CD4-positive, alpha-beta T cell treated with Interleukin-12 subunit alpha and Interleukin-12 subunit beta, for 1 hour (primary cell): ENCODE measurements at places on chromosomes 6 and 20.
A peak's percentile ranks its signal among the peaks of the same experiment; 100 is the strongest.

DNA sequence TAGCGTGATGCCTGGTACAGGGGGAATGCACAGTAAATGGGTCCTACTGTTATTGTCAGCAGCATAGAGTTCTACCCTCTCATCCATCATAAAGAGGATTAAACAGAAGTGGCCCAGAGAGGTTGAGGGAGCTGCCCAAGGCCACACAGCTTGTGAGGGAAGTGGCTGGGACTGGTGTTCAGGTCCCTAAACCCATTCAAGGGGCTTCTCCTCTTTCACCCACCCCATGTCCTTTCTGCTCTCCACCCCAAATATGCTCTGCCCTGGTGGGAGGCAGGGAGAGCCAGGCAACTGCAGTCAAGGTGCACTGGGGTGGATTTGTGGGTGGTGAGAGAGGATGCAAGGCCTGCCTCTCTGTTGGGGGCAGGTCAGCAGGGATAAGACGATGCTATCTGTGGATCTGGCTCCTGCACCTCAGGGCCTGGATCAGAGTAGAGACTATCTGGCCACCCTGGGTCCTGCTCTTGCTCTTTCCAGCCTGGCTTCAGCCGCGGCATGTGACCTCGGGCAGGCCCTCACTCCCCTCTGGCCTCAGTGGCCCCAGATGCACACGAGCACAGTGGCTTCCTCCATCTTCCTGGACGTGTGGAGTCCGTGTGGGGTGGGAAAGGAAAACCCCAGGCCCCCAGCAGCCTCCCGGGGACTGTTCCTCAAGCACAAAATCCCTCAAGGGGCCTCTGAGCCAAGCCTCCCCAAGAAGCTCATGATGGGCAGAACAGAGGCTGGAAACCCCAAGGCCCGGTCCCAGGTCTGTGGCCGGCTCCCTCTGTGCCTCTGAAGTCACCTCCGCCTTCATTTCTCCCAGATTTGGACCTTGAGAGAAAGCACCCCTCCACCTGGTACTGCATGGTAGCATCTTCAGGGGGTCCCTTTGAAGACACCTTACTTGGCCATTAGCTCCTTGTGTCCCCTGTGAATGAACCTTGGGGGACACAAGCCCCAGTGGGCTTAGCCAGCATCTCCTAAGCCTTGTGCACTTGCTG, 3.4 kb upstream of the BPIFB6 start:
- DNase-seq, result no peak

GRCh38 chr20:6034134-6034969, 19.5 kb downstream of the LRRN4 start:
- DNase-seq, result no peak

DNA sequence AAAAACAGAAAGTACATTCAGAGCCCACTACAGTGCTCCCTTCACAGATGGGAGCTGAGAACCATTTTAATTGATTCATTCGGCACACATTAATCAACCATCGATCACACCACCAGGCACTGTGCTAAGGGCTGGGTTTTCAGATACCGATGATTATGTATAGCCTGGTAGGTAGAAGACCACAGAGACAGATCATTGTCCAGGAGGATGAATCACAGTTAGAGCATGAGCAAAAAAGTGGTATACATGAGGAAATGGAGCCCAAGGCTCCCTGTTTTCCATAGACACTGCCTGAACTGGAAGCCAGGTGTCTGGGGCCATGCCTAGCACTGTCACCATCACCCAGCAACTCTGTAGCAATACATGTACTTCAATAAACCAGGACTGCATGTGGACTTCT, 9.0 kb upstream of the PRDM1 start:
- DNase-seq, result no peak

DNA sequence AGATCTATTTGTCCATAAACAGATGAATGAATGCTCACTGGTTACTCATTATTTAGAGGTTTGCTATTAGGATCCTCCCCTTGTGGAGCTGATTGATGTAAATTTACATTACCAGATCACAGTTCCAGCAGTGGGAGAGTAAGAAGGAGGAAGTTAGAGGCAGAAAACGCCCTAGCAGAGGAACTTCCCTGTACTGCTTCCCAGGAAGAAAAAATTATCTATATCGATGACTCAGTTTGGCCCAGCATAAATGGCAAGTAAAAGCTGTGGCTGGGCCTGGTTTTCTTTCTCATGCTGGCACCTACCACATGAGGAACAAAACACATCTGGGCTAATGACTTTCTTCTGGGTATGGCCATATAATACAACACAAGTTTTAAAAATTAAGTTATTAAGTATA, 35.7 kb downstream of the DNAAF9 start:
- no peak for DNase-seq

- DNase-seq, result no peak
Observed at GRCh38 chr20:19633985-19634384, 124.1 kb upstream of the RIN2 start.

GRCh38 chr6:136427378-136427717, 122.9 kb downstream of the MAP7 start:
- no peak for DNase-seq

GRCh38 chr6:149216459-149216858, 101.1 kb upstream of the TAB2 start:
- DNase-seq, result no peak

GRCh38 chr6:24492475-24492874, 2.3 kb upstream of the ALDH5A1 start:
- no peak for DNase-seq

- DNase-seq, result no peak
Observed at GRCh38 chr6:159633196-159633595, 59.8 kb downstream of the SOD2 start.

GRCh38 chr20:37385659-37386504, 39.9 kb downstream of the SRC start:
- DNase-seq, result no peak

GRCh38 chr20:20702330-20703245, 9.9 kb downstream of the RALGAPA2 start:
- DNase-seq, result no peak

GRCh38 chr20:5786930-5787795, 37.0 kb downstream of the SHLD1 start:
- peak; percentile 5 for DNase-seq

- no peak for DNase-seq
Observed at GRCh38 chr6:138161088-138161337, 726 bp upstream of the ARFGEF3 start.

GRCh38 chr6:36917541-36918193, 31.9 kb downstream of the C6orf89 start:
- DNase-seq, result no peak

GRCh38 chr6:36126553-36127458, 3.5 kb upstream of the MAPK13 start:
- DNase-seq, result no peak

DNA sequence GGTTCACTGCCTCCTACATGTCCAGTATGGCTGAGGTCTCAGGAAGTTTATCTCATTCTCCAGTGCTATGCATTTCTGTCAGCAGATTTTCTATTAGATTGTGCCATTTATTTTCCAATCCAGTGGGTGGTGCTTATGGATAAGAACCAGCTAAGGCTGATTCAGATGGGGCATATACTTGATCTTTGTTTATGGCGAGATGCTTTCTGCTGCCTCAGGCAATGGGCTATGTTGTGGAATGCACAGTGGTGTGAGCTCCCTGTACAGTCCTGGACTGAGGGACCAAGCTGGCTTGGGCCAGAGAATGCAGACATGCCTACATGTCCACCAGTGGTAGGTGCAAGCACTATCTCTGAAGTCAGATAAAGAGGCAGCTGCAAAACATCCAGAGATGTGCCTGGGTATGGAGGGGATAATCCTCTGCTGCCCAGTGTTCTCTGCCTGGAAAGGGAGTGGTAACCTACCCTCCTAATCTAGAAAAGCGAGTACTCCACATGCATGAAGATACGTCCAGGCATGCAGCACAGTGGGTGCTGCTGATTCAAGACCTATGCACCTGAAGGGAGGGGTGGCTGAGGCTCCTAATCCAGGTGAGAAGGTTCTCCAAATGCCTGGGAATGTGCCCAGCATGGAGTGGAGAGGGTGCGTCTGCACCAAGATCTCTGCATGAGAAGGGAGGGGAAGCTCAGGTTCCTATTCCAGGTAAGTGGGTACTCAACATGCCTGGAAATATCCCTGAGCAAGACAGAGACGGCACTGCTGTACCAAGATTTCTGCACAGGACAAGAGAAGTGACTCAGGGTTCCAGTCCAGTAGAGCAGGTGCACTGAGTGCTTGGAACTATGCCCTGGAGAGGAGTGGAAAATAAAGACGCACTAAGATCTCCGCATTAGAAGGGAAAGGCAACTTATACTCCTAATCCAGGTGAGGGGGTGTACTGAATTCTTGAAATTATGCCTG, 9.4 kb downstream of the CST4 start:
- DNase-seq, result no peak

DNA sequence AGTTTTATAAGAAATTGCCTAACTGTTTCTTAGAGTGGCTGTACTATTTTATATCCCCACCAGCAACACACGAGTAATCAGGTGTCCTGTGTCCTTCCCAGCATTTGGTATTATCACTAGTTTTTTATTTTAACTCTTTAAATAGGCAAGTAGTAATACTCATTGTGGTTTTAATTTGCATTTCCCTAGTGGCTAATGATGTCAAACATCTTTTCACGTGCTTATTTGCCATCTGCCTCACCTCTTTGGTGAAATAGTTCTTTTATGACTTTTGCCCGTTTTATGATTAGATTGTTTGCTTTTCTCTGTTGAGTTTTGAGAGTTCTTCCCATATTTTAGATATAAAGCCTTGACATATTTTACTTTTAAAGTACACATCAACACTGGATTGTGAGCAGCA, 57.8 kb downstream of the GCLC start:
- no peak for DNase-seq

- DNase-seq, result no peak
Observed at GRCh38 chr6:53504512-53504911, 40.4 kb downstream of the GCLC start.

- DNase-seq, result no peak
Observed at GRCh38 chr6:68718385-68719073, 83.4 kb downstream of the ADGRB3 start.

DNA sequence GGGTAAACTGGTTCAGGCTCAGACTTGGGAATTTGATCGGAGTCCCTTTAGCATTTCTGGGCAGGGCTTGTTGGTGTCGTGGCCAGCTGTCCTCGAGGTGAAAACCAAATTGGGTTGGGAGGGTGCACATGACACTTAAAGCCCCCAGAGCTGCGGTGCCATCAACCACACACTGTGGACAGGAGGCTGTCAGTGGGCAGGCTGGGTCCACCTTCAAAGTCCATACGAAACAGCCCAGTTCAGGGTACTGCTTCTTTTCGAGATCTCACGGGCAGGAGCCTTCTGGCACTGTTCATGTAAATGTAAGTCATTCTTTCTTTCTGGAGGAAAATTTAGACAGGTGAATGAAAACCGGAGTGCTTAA, 7.0 kb downstream of the SYNJ2 start:
- no peak for DNase-seq

- DNase-seq, result no peak
Observed at GRCh38 chr6:74731204-74731603, 474.6 kb downstream of the COL12A1 start.

DNA sequence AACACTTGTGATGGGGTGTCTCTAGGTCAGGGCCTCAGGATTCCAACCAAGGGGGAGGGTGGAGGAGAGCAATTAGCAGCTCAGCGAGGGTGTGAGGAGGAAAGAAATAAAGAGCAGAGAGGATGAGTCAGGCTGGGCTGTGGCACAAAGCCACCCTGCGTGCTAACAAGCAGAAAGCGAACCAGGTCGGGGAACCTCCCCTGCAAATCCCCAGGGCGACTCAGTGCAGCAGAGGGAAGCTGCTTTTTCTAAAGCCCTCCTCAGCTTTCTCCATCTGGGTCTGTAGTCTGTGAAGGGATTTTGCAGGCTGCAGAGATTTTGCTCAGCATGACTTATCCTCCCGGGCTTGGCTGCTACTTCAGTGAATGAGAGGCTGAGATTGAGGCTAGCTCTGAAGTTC, 6.6 kb upstream of the SPO11 start:
- no peak for DNase-seq

DNA sequence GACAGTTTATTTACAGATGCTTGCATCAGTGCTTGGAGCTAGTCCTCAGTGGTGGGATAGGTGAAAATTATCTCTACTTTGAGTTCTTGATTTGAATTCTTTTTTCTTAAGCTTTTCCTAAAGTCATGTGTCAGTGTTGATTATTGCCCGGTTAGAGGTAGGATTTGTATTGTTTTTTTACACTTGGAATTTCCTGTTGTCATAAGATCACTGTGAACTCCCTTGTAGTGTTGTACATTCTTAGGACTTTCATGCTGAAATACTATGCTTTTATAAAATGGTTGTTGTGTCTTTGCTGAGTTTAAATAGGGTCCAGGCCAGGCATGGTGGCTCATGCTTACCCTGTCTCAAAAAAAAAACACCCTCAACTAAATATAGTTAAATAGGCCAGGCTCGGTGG, 20.3 kb downstream of the ASXL1 start:
- no peak for DNase-seq

DNA sequence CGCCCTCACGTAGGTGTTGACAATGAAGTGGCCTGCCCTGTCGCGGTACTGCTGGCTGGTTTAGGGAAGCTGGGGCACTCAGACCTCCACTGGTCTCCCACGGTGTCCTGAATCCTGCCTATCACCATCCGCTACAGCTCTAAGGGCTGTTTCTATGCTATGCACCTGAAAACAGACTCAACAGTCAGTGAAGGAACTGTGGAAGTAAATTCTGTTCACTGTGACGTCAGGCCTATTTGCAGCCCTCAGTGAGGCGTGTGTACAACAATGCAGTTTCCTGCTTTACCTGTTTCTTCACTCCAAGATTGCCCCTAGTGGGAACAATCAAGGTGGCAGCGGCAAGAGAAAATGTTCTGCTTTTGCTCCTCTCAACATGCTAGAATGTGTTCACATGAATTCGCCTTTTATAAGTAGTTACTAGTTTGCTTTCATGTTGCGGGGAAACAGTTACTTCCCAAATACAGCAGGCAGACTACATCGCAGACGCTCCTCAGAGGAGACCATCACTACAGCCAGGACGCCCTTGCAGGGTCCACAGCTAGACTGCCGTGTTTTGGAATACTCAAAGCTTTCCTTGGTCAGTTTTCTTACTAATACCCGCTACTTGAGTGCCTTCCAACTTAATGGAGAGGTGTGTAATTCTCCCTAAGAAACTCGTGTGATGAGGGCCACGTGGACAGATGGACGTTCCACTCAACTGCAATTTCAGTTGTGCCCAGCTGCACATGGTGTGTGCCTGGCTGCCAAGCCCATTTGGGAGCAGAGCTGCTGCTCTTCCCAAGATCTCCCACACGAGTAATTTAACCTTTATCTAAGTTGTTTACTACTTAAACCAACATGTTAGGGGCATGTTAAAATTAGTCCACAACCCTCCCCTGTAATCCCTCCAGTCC, 25.4 kb downstream of the DIDO1 start:
- peak; percentile 30 for DNase-seq

- peak; percentile 43 for DNase-seq
Observed at GRCh38 chr20:856361-856775, 22.9 kb downstream of the FAM110A start.
